ENCODE measurements at places on chromosomes 6 and 20.

DNA sequence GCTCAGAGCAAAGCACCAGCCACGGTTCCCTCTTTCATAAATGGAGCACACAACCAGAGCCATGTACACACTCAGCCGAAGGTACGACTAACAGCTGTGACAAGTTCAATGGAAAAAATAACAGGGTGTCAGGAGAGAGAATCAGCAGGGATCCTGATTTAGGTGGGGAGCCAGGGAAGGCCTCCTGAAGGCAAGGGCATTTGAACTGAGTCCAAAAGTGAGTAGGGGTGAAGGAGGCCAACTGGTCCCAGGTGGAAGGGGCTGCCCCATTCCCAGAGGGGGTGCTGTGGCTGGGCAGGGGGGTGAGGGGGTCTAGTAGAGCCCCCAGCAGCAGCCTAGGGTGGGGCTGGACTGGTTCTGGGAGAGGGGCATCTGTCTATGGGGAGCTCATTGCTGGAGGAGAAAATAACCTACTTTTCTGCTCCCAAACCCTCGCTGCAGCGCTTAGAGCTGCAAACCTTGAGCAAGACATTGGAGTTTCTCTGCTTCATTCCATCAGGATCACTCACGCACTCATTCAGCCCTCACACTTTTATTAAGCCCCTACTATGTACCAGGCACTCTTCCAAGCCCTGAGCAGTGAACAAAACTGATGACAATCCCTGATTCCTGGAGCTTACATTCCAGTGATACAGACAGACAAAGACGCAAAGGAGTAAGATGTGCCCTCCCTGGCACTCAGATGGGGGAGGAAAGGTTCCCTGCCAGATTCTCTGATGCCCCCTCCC is 113.5 kb downstream of the TOX2 start:
- DNase-seq = no peak

GRCh38 chr6:148997865-148998264 is 251.0 kb downstream of the UST start:
- no peak for DNase-seq

DNA sequence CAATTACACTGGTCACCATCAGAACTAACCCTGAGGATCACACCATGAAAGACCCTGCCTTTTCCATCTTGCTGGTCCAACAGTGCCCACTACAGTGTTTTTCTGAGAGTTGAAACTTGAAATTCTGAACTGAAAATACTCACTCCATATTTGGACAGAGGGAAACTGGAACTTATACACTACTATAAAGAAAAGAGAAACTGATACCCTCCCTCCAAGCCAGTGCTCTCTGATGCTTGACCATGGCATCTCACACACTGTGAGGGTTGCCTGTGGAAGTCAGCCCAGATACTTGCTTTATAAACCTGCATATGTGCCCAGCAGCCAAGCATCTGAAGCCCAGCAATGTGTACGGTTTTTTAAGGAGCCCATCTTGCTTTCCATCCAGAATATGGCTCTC is 108.7 kb downstream of the FOXA2 start:
- no peak for DNase-seq

- no peak for DNase-seq
Observed at GRCh38 chr6:73801652-73802268, 105.8 kb downstream of the CD109 start.

GRCh38 chr6:104159045-104159618 is 700.6 kb downstream of the HACE1 start:
- no peak for DNase-seq

GRCh38 chr6:30152910-30153610 is 8.0 kb downstream of the TRIM10 start:
- no peak for DNase-seq

- DNase-seq = no peak
Observed at GRCh38 chr6:7881765-7882500, 28.7 kb downstream of the TXNDC5 start.

- no peak for DNase-seq
Observed at GRCh38 chr6:130396722-130397121, 30.9 kb downstream of the TMEM200A start.

DNA sequence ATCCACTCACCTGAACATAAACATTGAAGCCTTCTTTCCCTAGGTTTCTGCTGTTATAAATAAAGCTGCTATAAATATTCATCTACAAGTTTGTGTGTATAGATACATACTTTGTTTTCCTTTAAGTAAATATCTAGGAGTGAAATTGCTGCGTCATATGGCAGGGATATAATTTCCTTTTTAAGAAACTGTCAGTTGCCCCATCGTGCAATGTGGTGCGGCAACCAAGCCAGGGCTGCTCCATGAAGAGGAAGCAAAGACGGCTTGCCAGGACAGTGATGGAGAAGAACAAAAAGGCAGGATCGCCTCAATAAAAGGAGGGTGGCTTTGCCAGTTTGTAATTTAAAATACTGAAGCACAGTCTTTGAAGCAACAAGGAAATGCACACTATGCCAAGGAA is 36.6 kb downstream of the CITED2 start:
- DNase-seq = peak; percentile 63

- no peak for DNase-seq
Observed at GRCh38 chr6:36414481-36414880, 27.0 kb upstream of the ETV7 start.

- no peak for DNase-seq
Observed at GRCh38 chr6:106536851-106537250, 92.4 kb downstream of the RTN4IP1 start.

DNA sequence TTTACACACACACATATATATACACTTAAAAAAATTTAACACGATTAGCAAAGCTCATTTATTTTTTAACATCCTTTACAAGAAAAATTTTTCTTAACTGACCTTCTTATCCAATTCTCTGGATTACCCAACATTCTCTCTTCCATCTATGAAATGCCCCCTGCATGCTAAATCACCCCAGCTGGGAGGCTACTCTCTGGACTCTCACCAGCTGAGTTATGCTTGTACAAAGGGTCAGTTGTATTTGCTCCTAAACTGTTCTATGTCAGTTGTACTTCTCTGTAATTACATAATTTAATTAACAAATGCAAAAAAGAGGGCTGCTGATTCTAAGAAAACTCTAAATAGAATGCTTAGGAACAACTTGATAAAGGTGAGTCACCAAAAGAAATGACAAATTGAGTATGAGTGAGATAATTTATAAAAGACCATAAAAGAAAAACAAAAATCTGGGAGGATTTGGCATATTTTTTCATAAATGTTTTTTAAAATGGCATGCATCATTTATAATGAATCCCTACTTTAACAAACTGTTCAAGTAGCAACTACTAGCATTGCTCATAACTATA is 120.5 kb downstream of the KIF13A start:
- DNase-seq = no peak

Measured in hematopoietic multipotent progenitor cell treated with erythropoietin and hydrocortisone succinate and interleukin-3 and kit ligand, for 6 days (in vitro differentiated cells).